ENCODE measurements at places on chromosomes 5 and 9.
A peak's percentile ranks its signal among the peaks of the same experiment; 100 is the strongest.

DNA sequence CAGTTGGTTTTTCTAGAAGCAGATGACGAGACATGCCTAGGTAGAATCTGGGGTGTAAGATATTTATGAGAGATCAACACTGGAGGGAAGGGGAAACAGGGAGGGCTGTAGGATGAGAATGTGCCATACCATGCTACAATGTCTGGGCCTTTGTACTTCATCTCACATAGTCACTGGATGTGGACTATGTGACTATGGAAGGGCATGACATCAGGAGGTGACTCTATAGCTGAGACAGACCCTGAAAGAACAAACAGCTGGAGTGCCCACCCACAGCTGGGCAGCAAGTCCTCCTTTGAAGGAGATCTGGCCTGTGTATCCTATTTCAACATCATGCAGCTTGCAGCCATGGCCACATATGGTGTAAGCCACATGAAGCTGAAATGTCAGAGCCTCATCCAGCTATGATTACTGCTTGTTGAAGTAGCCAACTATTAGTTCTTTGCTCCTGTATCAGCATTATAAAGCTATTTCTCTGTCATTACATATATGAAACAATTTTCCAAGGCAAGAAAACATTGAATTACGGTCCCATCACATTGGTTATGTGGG lies 46.2 kb upstream of the KIF2A start:
- no peak for DNase-seq

GRCh38 chr5:66170195-66170919 lies 26.3 kb downstream of the SREK1 start:
- DNase-seq, result no peak

- no peak for DNase-seq
Measured at GRCh38 chr9:28915202-28915930, 1342.1 kb upstream of the C9orf72 start.

GRCh38 chr5:118891252-118891651 lies 97.1 kb downstream of the DTWD2 start:
- DNase-seq, result peak; percentile 84

- no peak for DNase-seq
Measured at GRCh38 chr5:167309941-167310517, 981.4 kb upstream of the WWC1 start.

DNA sequence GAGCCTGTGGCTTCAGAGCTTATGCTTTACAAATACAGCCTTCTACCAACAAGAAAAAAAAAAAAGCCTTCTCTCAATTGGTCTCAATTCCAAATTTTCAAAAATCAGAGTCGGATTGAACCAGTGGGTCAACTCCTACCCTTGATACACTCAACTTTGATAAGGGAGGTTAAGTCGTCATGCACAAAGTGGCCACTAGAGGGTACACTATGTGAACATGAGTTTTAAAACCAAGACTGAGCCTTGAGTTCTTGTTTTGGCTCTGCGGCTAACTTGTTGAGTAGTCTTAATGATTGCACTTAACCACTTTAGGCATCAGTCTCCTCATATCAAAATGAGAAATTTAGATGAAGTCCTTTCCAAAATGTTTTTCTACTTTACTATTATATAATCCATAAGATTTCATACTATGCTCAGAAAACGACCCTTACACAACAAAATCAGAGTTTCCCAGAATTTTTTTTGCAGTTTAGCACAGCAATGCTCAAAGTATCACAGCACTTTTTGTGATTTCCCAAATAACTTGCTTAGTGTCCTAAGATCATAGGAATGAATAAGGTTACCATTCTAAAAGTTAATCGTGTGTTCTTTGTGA lies 92.9 kb upstream of the MTAP start:
- DNase-seq, result peak; percentile 40

DNA sequence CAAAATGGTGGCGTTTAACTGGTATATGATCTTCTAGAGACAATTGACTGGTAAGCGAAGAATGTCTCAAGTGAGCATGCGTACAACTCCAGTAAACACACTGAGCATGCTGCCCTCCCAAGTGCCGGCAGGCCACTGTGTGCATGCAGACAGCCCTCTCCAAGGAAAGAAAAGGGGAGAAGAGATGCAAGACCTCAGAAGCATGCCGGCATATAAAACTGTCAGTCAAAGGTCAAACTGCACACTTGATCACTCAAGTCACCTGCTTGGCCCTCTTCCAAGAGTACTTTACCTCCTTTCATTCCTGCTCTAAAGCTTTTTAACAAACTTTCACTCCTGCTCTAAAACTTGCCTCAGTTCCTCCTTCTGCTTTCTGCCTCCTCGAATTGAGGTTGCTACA lies 910.2 kb downstream of the TAF11L14 start:
- DNase-seq, result no peak

GRCh38 chr9:33645706-33646105 lies 121.7 kb downstream of the ANKRD18B start:
- no peak for DNase-seq

- no peak for DNase-seq
Measured at GRCh38 chr5:104733063-104733669, 1170.6 kb upstream of the NUDT12 start.

DNA sequence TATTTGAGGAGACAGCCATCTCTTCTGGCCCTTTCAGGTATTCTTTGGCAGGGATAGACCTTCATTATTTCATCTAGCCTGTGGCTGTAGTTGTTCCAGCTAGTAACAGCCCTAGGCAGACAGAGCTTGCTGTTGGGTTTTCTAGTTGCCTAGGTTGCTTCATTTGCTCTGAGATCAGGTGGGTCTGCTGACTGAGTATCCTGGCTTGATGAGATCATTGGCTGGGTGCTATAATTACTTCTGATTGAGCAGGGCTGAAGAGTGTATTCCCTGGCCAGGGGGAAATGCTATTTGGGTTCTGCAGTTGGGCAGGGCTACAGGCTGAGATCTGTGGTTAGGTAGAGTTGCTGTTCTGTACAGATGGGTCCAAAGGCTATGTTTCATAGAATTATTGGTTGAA lies 456.1 kb downstream of the PSAT1 start:
- no peak for DNase-seq

DNA sequence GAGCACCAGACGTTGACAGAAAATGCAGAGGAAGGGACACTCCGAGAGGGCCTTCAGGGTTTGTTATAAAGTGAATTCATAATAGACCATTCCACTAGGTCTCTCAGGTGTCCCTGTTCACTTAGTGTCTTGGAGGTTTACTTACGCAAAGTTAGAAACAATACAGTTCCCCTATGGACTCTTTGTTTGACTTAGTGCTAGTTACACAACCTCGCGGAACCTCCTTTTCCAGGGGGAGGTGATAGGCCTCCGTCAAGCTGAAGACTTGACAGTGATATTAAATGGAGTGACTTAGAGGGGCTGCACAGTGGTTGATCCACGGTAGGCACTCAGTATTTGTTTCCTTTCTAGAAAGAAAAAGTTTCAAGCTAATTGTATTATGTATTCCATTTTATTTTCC lies 1.3 kb downstream of the CCT5 start:
- DNase-seq, result no peak

DNA sequence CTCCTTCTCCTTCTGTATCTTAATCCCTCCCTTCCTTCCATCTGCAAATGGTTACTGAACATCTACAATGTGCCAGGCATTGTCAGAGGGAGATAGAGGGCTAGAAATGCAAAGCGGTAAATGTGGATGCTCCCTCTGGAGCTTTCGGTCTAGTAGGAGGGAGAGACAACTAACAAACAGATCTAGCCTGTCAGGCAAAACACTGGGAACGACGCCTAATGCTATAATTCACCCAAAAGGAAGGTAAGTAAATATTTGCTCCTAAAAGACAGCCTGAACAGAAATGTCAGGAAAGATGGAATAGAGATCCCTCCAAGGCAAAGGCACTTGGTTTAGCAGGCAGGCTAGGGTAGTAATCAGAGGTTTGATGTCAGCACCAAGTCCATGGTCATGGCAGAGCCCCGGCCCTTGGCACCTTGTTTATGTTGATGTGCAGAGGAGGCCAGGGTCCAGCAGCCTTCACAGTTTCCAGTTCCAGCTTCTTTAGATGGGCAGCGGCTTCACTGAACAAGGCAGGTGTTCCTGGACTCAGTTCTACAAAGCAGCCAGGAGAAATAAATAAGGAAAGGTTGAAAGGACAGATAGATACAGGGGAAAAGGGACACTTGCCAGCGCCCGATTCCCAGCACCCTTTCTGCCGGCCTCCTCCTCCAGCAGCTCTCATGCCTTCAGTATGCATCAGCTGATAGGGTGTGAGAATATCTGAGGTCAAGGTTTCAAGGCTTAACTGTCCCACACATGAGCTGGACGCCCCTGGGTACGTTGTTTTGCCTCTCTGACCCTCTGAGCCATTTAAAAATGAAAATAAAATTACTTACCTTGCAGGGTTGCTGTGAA lies 46.5 kb upstream of the FRRS1L start:
- peak; percentile 17 for DNase-seq

DNA sequence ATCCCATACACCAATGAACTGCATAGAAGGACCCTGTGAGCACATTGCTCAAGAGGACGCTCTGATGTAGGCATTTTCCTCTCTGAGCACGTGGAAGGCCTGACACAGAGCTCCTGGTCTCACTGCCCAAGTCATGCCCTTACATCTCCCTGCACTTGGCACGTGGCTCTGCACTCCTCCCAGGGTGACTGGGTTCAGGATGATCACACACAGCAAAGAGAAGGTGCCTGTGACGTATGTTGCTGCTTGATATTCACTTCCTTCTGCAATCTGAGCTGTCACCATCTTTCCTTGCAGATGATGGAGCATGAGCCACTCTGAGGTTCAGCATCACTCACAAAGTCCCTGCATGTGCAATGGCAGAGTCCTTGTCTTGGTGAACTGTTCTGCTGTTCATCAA lies 125.2 kb downstream of the FSTL4 start:
- DNase-seq, result no peak

GRCh38 chr9:36051317-36051716 lies 14.6 kb downstream of the RECK start:
- no peak for DNase-seq

DNA sequence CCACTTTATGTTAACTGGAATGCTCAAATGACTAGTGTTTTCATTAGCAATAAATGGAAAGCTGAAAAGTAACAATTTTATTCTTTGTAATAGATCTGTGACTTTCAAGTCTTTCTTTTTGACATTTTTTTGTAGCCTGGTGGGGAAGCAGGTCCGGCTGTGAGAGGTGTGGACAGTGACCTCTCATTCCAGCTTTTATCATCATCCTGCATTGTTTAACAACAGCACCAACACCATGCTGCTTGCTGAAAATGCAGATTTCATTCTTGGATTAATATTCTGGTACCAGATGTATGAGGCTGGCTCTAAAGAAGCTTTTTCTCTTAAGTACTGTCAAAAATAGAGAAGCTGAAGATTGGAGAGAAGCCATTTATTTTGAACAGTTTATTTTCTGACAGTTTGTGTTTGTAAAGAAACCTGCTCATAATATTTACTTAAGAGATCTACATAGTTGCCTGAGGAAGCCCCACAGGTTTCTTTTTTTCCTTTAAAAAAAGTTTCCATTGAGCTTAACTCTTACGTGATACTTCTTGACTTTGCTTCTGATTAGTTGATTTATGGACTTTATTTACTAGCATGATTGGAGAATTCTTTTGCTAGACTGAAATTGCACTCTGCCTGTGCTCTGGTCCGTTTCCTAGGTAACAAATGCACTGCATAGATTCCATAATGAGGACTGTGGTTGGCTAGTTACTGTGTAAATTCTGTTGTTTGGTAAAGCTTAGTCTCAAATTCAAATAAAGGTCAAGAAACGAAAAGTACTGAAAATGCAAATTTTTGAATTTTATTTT lies 3.4 kb downstream of the KIAA1958 start:
- peak; percentile 8 for DNase-seq

- DNase-seq, result peak; percentile 40
Measured at GRCh38 chr5:54785729-54786591, 199.4 kb downstream of the ESM1 start.

GRCh38 chr9:84857211-84857610 lies 187.7 kb downstream of the NTRK2 start:
- DNase-seq, result no peak

DNA sequence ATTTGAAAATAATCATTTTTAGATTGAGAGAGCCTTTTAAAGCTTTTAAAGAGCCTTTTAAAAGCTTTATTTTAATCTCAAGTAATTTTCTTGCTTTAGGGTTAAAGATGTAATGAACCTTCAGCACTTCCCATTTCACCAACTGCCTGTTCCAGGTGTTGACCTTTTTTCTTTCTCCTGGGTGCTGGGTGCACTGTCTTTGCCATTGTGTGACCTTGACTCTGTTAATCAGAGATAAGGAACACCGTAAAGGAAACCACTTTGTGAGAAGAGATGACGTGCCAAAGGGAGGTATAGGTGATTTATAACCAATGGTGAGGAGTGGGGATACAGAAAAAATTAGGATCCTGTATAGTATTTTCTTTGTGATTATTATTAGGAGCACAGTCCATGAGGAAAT lies 68.2 kb downstream of the NAA35 start:
- no peak for DNase-seq

GRCh38 chr9:124342402-124342775 lies 72.9 kb downstream of the PSMB7 start:
- no peak for DNase-seq

DNA sequence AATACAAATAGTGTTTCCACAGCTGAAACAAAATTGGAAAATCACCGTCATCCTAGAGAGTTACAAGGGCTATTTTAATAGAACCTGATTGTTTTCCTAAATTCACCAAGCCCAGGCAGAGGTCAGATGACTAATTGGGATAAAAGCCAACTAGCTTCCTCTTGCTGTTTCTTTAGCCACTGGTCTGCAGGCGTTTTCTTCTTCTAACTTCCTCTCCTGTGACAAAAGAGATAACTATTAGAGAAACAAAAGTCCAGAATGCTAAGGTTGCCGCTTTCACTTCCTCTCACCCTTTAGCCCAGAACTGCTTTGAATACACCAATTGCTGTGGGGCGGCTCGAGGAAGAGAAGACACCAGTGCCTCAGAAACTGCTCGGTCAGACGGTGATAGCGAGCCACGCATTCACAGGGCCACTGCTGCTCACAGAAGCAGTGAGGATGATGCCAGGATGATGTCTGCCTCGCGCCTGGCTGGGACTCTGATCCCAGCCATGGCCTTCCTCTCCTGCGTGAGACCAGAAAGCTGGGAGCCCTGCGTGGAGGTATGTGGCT lies at the start of gene TLR4:
TLR4 (plus strand) TSS at position 380 of the 552 bp plus-strand sequence; CDS start at position 450, 70 bp downstream.
- no peak for DNase-seq

DNA sequence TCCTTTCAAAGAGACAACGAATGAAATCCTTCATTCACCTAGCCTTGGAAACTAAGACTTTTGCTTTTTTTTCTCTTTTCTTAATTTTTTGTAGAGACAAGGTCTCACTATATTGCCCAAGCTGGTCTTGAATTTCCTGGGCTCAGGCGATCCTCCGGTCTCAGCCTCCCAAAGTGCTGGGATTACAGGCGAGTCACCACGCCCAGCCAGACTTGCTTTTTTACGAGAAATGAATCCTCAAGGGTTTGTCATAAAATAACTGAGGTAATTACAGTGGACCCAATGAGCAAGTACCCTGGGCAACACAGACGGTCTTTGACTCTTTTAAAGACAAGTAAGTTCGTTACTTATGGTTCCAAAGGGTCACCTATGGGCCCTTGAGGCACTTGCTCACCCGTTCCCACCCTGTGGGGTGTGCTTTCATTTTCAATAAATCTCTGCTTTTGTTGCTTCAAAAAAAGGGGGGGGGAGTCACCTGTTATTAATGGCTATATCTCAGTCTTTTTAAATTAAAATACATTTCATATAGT lies 70.4 kb downstream of the TRPM6 start:
- no peak for DNase-seq
